Adipocyte (in vitro differentiated cells): ENCODE measurements at places on chromosomes 16 and 17.

DNA sequence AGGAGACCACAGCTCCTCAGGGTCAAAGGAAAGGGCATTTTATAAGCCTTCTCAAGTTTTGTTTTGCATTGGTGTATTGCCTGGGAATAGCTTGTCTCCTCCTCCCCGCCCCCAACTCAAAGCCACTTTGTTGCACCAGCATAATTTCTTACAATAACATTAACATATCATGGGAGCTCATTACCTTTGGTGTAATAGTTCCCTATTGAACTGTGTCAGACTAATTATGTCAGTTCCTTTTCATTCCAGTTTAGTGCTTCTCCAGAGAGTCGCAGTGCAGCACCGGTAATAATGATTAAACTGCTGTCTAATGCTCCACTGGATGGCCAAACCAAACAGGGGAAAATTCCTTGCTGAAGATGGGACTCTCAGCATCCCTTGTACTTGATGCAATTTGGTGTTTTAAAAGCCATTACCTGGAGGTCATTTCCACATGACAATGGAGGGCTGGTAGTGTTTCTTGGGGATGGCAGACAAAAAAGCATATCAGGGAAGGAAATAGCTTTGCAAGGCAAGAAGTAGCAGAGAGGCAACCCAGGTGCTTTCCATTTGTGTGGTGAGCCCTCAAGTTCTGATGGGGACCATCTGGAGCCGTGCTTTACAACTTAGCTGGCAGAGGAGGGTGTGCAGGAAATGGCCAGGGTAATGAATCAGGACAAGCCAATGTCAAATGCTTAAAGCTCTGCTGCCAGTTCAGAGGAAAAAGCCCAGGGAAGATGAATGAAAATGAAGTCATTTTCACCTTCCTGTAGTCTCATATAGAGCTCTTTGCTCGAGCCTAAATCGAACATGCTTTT lies 91.5 kb upstream of the NLRP1 start:
- DNase-seq, result peak; percentile 3

- peak; percentile 46 for DNase-seq
These were observed 15.2 kb upstream of the SSTR5 start for GRCh38 chr16:1057252-1057932.

- DNase-seq, result no peak
These were observed 81.2 kb upstream of the GOT2 start for GRCh38 chr16:58815181-58815888.

DNA sequence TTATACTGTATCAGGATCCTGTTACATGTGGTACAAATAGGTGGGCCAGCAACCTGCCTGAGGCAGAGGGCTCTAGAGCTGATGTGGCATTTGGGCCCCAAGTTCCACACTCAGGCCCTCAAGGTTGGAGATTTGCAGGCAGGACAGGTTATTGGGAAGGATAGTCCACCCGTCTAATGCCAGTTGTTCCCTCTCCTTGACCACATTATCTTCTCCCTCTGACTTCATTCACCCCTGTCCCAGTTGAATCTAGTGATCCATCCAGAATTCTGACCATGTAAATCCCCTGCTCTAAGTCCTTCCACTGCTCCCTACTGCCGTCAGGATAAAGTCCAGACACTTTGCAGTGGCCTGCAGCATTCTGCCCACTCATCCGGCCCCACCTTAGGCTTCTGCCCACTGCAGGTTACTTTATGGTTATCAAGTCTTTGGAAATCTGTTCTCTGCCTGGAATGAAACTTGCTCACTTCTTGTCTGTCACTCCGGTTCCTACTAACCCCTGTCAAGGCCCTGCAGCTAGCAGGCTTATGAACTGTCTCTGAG lies 1.9 kb upstream of the NFATC3 start:
- DNase-seq, result no peak

- peak; percentile 35 for DNase-seq
These were observed 5.9 kb downstream of the SLC38A7 start for GRCh38 chr16:58678716-58679115.

DNA sequence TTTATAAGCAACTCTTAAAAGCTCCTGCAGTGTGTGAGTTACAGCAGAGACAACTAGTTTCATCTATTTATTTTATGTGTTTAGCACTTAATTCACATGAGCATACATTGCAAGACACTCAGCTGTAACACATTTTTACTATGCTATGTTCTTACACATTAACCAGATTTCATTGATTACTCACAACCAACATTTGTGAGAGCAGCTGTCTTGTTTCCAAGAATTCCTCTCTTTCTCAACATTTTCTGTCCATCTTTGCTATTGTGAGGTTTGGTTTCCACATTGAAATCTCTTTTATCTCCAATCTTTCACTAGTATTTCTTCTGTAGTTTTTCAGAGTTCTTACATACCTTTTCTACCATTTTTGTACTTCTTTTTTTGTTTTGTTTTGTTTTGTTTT lies 51.2 kb downstream of the COPRS start:
- peak; percentile 27 for DNase-seq

DNA sequence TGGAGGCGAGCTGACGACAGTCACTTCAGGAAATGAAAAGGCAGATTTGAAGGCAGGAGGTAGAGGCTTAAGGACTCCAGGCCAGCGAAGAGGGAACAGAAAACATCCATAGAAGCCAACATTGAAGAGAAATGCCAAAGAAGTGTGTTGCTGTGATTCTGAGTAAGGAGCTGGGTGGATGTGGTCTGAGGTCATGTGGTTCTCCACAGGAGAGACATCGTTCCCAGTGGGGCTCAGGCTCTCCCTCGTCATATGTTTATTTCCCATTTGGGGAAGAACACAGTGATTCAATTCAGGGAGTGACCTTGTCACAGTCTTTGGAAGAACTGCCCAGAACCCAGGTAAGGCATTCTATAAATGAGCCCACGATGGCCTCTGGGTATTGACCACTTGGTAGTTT lies 6.6 kb upstream of the PMP22 start:
- DNase-seq, result no peak

DNA sequence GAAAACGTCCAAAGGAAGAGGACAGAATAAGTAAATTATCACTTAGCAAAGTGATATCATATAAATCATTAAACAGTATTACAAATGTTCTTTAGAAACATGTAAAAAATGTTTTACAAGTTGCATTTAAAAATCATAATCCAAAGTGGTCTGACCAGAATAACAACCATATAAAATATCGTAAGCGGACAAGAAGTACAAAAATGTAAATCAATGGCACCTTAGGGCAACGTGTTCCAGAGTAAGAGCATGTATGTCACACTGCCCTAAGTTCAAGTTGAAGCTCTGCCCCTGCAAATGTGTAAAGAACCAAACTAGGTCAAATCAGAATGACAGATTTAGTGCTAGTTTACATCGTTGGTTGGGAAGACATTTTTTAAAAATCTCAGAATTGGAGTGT lies 11.4 kb downstream of the USP31 start:
- DNase-seq, result no peak

DNA sequence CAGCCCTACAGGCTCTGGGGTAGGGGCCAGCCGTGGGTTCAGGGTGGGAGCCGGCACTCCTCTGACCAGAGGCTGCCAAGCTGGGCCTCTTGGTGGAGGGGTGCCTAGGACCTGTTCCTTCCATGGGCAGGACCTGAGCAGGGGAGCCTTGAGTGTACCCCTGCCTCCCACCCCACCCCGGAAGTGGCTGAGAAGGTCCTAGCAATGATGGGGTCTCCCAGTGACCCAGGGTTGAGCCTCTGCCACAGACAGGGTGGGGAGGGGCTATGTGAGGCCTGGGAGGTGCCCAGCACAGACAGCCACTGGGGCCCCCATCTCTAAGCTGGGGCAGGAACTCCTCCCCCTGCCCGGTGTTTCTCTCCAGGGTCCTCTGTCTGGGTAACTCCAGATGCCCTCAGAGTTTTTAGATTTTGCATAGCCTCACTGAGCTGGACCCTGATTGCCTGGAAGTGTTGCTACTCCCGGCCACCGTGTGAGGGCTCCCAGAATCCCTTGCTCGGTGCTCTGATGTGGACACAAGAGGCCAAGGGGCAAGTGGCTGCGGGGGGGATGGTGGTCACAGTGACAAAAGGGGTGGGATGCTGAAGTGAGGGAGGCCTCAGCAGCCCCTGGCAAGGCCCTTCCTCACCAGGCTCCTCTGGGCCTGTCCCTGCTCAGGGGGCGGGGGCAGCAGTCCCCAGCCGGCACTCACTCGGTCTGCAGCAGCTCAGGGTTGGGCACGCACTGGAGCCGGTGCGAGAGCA lies 6.4 kb upstream of the MTSS2 start:
- no peak for DNase-seq

GRCh38 chr16:50688867-50689266 lies 4.5 kb upstream of the NOD2 start:
- no peak for DNase-seq

- DNase-seq, result no peak
These were observed 22.4 kb downstream of the KDM8 start for GRCh38 chr16:27225536-27226360.

DNA sequence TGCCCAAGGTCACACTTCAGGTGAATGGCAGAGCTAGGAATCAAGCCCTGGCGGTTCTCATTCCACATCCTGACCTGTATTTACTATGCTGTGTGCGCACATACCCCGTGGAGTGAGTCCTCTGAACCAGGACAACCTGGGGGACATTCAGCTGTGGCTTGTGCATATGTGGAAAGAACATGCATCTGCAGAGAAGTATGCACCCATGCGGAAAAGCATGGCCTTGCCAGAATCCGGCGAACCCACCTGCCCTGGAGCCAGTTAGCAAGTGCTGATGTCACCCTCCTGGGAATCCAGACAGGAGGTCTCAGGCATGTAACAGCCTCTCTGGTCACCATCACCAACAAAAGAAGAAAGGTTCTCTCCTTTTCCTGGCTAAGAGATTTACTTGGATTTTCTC lies 1.9 kb downstream of the RASL10B start:
- no peak for DNase-seq

DNA sequence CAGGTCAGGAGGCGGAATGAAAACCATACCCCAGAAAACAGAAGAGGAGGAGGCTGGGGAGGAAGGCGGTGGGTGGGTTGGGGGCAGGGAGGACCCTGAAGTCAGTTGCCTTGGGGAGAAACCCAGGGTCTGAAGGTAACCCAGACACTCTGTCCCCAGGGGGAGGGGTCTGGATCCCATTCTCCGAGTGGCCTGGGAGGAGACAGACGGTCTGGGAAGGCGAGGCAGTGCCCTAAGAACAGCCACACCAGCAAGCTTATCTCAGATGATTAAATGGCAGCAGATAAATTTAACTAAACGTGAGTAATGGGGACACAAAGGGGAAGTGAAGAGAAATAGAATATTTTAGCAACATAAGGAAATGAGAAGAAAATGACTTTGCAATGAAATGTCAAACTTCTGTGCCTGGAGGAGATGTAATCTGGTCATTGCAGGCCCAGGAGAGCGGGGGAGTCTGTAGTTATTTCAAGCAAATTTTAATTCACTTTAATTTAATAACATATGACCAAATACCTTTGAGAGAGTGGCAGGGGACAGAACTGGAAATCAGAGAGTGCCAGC lies 21.4 kb upstream of the ZFP90 start:
- no peak for DNase-seq

DNA sequence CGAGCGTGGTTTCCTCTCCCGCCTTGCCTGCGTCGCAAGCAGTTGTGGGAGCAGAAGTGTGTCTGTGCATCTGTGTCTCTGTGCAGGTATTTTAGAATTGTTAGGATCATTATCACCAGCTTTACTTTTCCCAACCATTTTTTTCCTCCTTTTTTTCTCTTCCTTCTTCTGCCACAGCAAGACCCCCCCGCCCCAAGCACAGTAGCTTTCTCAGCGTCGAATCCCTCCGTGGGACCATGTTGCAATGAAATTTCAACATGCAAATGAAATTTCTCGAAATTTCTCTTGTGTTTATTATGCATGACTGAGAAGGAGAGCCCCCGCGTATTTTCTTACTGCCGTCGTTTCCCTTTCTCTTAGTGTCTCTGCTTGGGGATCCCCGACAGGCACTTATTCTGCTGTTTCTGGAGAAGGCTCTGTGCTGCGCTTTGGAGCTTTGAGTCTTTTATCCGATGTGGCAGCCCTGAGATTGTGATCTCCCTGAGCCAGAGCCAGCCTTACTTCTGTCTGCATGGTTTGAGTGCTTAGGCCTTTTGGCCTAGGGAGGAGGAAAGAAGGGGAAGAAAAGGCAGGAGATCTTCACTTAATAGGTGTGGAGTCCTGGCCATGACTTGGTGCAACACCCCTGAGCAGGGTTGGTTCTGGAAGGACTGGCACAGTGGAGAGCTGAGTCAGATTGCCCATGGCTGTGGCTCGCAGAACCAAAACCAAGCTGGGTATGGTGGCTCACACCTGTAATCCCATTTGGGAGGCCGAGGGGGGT lies 5.0 kb downstream of the ARMC7 start:
- no peak for DNase-seq

GRCh38 chr16:70768203-70768580 lies 32.8 kb downstream of the VAC14 start:
- peak; percentile 31 for DNase-seq

DNA sequence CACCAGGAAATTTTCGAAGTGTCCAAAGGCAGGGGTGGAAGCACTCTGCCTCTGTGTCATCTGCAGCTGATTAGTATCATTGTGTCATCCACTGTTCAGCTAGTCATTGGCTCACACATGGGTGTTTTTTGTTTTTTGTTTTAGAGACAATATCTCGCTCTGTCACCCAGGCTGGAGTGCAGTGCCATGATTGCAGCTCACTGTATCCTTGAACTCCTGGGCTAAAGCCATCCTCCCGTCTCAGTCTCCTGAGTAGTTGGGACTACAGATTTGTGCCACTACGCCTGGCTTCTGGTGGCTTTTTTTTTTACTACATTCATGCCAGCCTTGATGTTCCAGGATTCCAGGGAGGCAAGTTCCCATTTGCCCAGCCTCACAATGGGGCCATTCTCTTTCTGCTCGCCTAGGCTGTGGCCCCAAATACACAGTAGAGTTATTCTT lies 32.5 kb upstream of the MYO18A start:
- peak; percentile 41 for DNase-seq

DNA sequence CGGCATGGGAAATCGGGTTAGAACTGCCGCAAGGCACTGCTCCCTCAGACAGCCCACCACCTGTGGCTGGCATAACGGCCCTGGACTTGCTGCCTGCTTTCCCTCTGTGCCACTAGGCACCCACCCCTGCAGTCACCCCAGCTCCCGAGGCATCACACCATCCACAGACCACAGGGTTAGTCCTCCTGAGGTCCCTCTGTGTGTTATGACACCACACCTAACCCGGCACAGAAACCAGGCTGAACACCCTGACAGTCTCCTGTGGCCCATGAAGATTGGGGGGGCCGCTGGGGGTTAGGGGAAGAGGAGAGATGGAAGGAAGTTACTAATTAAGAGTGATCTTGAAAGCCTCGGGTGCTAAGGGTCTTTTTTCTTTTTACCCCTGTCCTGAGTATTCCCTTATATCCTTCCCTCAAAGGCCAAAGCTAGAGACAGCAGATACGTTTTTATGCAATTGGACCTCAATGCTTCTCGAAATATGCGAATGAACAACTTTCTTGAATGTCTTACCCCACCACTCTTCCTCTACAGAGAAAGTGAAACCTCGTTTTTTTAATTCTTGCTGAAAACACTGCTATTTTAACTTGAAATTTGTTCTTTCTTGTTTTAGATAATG lies 7.0 kb downstream of the CYTH1 start:
- DNase-seq, result no peak

- DNase-seq, result no peak
These were observed 11.2 kb downstream of the TADA2A start for GRCh38 chr17:37417852-37418251.

DNA sequence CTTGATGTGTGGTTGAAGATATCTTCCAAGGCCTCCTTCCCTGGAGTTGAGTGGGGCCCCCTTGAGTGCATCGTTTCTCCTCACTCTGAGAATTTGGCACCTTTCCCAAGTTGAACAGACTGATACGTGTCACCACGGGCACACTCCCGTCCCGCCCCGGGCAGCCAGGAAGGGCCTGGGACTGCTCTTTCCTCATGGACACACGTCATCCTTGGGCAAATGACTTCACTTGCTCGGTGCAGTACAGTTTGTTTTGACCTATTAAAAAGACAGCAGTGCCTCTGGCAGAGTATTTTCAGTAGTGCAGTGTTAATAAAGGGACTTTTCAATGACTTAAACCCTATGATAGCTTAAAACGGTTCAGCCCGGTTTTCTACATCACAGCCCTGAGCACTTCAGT lies 59.9 kb downstream of the SEC14L1 start:
- DNase-seq, result no peak
